Epithelial cell of alveolus of lung (primary cell): ENCODE measurements at places on chromosomes 16 and 17. TPM values are rescaled to one million over a fixed set of nuclear protein-coding genes. Genes with fewer than 3 reads are reported as not detected.

TBC1D3B gene
- 1.9 TPM in 1 of 2 replicates, not detected in the other for total RNA-seq

KRT24 gene
- total RNA-seq = not detected in 2 replicates

OSGIN1 gene
- total RNA-seq = 3.2 and 4.1 TPM in 2 replicates

TERB1 gene
- total RNA-seq = not detected in 2 replicates

CLDN6 gene
- total RNA-seq = 2.6 and 23.9 TPM in 2 replicates

NOS2 gene
- 0.13 TPM in 1 of 2 replicates, not detected in the other for total RNA-seq

KRT20 gene
- total RNA-seq = not detected in 2 replicates

CLUH gene
- total RNA-seq = 29.2 and 33.7 TPM in 2 replicates

ZNF423 gene
- total RNA-seq = 1.0 and 2.6 TPM in 2 replicates

NDUFAF8 gene
- total RNA-seq = 33.8 and 40.5 TPM in 2 replicates

HSF5 gene
- not detected in 2 replicates for total RNA-seq

KRTAP3-2 gene
- total RNA-seq = not detected in 2 replicates

FDXR gene
- total RNA-seq = 28.1 and 30.8 TPM in 2 replicates

DNAAF8 gene
- total RNA-seq = under 0.01 and 0.08 TPM in 2 replicates

TBC1D24 gene
- 6.7 and 11.5 TPM in 2 replicates for total RNA-seq

TGFB1I1 gene
- total RNA-seq = 132 and 212 TPM in 2 replicates

ANKFN1 gene
- 0.08 TPM in 1 of 2 replicates, not detected in the other for total RNA-seq

DNAI2 gene
- not detected in 2 replicates for total RNA-seq

CETP gene
- 0.40 and 0.91 TPM in 2 replicates for total RNA-seq

FNDC8 gene
- total RNA-seq = not detected in 2 replicates

TVP23B gene
- total RNA-seq = 28.1 and 31.3 TPM in 2 replicates

DNAAF1 gene
- not detected in 2 replicates for total RNA-seq

RSKR gene
- total RNA-seq = 0.91 and 3.7 TPM in 2 replicates

ANKRD13B gene
- total RNA-seq = 5.0 and 8.1 TPM in 2 replicates

UNC13D gene
- 0.48 and 4.1 TPM in 2 replicates for total RNA-seq

HOXB1 gene
- not detected in 2 replicates for total RNA-seq

CDH13 gene
- 27.8 and 77.7 TPM in 2 replicates for total RNA-seq

TNFRSF17 gene
- not detected in 2 replicates for total RNA-seq

GALNS gene
- total RNA-seq = 19.0 and 40.9 TPM in 2 replicates

TP53TG3F gene
- not detected in 2 replicates for total RNA-seq

KIF2B gene
- total RNA-seq = not detected in 2 replicates

PEX12 gene
- total RNA-seq = 4.7 and 6.7 TPM in 2 replicates

CLEC19A gene
- total RNA-seq = not detected in 2 replicates

OR1A1 gene
- not detected in 2 replicates for total RNA-seq

ABCC12 gene
- total RNA-seq = not detected in 2 replicates

FAM20A gene
- 0.91 and 4.1 TPM in 2 replicates for total RNA-seq

MAPT gene
- 0.52 and 0.56 TPM in 2 replicates for total RNA-seq

LGALS9B gene
- total RNA-seq = not detected in 2 replicates

DPEP3 gene
- not detected in 2 replicates for total RNA-seq

UNC45B gene
- 0.96 TPM in 1 of 2 replicates, not detected in the other for total RNA-seq

TMEM114 gene
- total RNA-seq = not detected in 2 replicates

FBXW10 gene
- not detected in 2 replicates for total RNA-seq

SNAI3 gene
- total RNA-seq = 0.26 TPM in 1 of 2 replicates, not detected in the other
